Thoracic aorta (tissue), 2 donors: ENCODE measurements at places on chromosomes 7 and 10. TPM values are rescaled to one million over a fixed set of nuclear protein-coding genes. Genes with fewer than 3 reads are reported as not detected.

SKIDA1 gene
- total RNA-seq, result 0.71 TPM

PDE1C gene
- 4.6 TPM for total RNA-seq

ALKBH4 gene
- total RNA-seq, result 15.9 TPM

AOAH gene
- 20.2 TPM for total RNA-seq

DRGX gene
- not detected for total RNA-seq
